CD8-positive, alpha-beta memory T cell (primary cell): ENCODE measurements at places on chromosomes 7 and 10. TPM values are rescaled to one million over a fixed set of nuclear protein-coding genes. Genes with fewer than 3 reads are reported as not detected.

The POM121 gene
- 68.7 TPM for total RNA-seq

The VSTM4 gene
- 0.07 TPM for total RNA-seq

The ITIH5 gene
- not detected for total RNA-seq

The PTPN20 gene
- total RNA-seq, result 1.3 TPM

The CRYGN gene
- not detected for total RNA-seq

The RBM20 gene
- total RNA-seq, result 0.09 TPM

The KCND2 gene
- total RNA-seq, result not detected

The COL28A1 gene
- total RNA-seq, result not detected

The C7orf57 gene
- 0.66 TPM for total RNA-seq

The RPP38 gene
- total RNA-seq, result 21.3 TPM

The SFTPA2 gene
- not detected for total RNA-seq

The FOXP2 gene
- total RNA-seq, result not detected

The FBXO24 gene
- 0.47 TPM for total RNA-seq

The SYT15 gene
- total RNA-seq, result 0.70 TPM

The CPN1 gene
- not detected for total RNA-seq

The PRPS1L1 gene
- total RNA-seq, result not detected

The GPR15LG gene
- total RNA-seq, result not detected

The ARMC3 gene
- not detected for total RNA-seq

The NPTX2 gene
- not detected for total RNA-seq

The NACAD gene
- 0.82 TPM for total RNA-seq

The TEX47 gene
- not detected for total RNA-seq

The IGFBP1 gene
- total RNA-seq, result not detected
